ENCODE measurements at places on chromosomes 16 and 17.
A peak's percentile ranks its signal among the peaks of the same experiment; 100 is the strongest.

GRCh38 chr16:67563708-67564468, 1.6 kb downstream of the CTCF start:
- peak; percentile 42 for DNase-seq

GRCh38 chr16:1080801-1081733, 8.5 kb downstream of the SSTR5 start:
- no peak for DNase-seq

DNA sequence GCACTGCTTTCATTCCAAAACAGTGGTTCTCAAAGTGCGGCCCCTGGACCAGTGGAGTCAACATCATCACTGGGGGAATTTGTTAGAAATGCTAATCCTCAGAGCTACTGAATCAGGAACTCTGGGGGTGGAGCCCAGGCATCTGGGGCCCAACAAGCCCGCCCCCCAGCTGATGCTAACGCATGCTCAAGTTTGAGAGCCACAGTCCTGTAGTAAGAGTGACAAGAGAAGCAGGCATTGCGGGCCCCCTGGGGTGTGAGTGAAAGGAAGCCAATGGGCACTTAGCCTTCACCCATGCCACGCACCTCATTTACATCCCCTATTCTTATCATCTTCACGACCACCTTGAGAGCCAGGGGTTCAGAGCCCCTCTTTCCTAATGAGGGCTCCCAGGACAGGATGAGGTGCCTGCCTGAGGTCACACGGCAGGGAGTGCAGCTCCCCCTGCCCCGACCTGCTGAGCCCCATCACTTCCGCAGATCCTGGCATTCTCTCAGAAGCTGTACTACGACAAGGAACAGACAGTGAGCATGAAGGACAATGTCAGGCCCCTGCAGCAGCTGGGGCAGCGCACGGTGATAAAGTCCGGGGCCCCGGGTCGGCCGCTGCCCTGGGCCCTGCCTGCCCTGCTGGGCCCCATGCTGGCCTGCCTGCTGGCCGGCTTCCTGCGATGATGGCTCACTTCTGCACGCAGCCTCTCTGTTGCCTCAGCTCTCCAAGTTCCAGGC, 9.1 kb downstream of the CA4 start:
- DNase-seq, result no peak

DNA sequence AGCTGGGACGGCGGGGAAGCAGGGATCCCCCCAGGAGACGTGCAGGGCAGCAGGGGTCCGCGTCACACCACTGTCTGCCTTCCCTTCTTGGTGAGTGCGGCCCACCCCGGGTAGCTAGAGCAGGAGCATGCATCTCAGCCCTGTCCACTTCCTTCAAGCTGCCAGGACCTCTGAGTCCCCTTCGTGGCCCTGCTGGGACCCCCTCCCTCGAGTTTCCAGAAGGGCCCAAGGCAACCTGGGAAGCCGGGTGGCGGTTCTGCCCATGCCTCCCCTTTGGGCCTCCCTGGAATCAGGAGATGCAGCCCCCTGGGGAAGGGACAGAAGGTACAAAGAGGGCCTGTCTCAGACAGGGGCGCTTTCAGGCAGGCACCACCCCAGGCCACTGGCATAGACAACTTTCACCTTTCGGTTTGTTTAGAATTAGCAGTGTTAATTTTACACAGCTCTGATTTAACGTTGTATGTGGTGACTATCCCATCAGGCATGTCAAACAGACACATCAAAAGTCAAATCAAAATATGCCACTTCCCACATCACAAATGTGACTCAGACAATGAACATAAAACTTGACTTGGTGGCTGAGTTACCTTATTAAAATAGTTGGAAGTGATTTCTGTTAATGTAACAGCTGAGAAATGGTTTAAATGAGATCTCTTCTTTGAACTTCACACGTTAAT, 94.5 kb upstream of the METRNL start:
- no peak for DNase-seq

DNA sequence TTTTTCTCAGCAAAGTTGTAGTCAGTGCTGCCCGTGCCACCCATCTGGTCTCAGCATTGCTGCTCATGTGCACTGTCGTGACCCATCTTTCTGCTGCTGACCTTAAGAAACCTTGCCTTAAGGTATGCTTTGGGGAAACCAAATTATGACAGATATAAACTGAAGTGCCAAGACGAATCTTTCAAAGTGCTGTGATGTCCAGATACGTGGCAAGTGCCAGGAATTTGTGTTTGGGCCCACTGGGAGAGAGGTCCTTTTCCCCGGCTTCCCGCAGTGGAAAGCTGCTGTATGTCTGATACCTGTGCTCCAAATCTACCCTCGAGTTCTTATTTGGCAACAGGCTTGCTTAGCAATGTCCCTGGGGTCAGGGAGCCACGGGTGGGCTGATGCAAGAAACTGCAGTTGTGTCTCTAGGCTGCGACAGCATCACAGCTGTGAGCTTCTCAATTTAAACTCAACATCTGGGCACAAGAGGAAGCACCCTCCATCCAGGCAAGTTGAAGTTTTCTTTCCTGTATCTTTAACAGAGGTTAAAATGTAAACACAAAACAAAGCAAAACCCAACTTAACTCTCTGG, 30.3 kb upstream of the TOX3 start:
- no peak for DNase-seq

GRCh38 chr16:23827057-23827456, 8.7 kb upstream of the PRKCB start:
- DNase-seq, result no peak

DNA sequence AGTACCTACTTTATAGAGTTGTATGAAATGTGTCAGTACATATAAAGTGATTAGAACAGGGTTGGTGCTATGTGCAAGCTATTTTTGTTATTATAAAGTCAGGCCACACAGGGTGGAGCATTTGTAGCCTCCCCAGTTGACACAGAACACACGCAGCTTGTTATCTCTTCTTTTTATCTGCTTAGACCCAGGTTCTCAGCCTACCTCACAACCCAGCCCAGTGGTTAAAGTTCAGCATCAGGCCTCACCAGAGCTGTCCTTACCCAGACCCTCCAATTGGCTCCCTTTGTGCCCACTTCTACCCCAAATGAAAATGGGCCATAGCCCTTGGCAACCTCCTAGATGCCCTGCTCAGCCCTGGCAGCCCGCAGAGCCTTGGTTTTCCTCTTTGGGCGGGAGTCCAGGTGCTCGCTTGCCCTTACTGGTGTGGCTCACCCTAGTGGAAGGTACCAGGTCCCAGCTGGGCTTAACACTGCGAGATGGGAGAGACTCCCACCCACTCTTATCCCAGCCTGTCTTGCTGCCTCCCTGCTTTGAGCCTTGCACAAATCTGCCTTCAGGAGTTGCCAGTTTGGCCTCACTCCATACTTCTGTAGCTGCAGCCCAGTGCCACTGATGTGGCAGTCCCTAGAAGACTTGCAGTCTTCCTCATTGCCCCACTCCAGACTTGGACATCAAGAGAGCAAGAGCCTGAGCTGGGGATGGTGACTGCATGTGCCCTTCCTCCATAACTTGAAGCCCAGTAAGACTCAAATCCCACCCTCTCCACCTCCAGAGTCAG, 1.1 kb upstream of the PIGS start:
- DNase-seq, result peak; percentile 16

DNA sequence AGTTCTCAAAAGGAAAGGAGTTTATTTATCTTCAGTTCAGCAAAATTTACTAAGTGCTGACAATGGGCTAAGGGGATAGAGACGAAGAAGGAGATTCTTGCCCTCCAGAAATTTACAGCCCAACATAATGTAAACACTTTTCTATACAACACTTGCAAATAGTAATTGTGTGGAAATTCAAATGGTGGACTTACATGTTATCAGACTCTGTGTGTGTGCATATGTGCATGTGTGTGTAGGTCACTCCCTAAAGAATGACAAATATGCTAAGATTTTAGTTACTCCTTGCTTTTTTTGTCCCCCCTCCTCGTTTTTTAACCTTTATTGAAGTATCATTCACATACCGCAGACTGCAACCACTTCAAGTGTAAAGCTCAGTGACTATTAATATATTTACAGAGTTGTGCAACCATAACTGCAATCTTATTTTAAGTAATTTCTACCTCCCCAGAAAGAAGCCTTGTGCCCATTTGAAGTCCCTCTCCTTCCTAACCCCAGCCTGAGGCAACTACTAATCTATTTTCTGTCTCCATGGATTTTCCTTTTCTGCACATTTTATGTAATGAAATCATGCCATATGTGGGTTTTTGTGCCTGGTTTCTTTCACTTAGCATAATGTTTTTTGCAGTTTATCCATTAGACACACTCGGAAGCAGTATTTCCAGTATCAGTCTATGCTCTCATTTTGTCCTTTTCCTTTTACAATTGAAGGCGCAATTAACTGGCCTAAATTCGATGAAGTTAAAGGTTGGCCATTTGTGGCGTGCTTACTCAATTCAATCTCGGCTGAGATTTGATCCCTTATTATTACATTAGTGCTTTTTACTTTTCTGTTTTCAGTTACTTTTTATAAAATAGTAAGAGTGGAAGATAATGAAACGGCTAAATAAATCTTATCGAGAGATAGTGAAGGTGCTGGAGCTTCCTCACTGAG, 318.4 kb downstream of the HAPSTR1 start:
- DNase-seq, result no peak

DNA sequence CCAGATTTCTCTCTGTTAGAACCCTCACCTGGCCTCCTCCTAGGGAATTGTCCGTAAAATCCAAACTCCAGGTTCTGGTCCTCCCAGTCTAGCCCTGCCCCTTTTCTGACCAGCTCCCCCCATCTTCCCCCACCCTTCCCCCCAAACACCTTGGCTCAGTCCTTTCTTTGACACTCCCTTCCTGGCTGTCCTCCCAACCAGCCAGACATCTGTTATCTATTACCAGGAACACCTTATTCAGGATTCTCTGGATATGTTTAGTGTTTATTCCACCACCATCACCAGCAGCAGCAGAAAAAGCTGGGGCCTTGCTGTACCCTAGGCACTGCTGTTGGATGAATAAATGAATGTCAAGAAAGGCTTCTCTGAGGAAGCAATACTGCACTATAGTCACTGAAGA, 4.0 kb upstream of the CMTM3 start:
- no peak for DNase-seq

DNA sequence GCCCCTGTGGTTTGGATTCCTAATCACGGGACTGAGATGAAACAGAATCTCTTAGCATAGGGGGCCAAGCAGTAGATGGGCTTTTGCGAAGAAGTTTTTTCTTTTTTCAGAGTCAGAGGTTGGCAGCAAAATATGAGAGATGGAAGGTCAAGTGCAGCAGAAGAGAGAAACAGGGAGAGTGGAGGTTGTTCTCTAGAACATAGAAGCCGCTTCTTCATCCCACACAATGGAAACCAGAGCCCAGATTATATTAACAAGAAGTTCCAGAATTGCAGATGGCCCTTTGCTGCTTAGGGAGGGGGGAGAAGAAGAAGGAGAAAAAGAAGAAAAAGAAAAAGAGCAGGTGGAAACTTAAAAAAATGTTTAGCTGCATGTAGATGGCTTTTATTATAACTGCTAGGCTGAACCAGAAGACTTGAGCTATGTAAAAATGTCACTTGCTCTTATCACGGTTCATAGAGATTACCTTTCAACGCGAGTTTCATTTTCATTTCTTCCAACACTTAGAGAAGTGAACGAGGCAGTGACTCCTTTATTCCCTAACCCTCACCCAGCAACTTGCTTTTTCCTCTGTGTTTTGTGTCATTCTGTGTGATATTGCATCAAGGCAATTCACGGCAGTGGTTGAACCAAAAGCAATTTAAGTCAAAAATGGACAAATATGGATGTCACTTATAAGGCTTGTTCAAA, 737.5 kb downstream of the WWOX start:
- peak; percentile 1 for DNase-seq

DNA sequence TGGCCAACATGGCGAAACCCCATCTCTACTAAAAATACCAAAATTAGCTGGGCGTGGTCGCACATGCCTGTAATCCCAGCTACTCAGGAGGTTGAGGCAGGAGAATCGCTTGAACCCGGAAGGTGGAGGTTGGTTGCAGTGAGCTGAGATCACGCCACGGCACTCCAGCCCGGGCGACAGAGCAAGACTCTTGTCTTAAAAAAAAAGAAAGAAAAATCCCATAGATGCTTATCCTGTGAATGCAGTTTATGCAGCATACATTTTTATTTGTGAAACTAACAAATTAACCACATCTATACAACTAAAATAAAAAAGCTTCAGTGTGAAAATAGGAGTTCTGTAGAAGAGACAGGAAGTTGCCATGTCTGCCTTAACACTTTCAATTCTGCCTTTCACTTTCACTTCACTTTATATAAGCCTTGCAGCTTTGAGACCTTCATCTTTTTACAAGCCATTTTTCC, 7.1 kb downstream of the IGSF6 start:
- peak; percentile 66 for DNase-seq

- peak; percentile 42 for DNase-seq
These were observed 2.4 kb upstream of the TACO1 start for GRCh38 chr17:63598281-63598680.

DNA sequence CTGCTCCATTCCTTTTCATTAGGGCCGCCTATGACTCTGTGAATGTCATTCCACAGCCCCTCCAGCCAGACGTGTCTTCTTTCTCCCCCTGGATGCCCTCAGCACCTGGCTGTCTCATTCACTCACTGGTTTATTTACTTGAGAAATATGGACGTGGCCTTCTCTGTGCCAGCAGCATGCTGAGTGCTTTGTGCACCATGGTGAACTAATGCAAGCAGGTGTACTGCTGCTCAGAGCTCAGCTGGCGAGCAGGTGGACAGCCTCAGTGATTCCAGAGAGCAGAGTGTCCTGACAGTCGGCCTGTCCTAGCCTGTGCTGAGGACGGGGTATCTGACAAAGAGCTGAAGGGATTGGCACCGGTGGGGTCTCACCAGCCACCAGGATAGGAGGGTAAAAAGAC, 96.7 kb downstream of the GNAO1 start:
- DNase-seq, result no peak

DNA sequence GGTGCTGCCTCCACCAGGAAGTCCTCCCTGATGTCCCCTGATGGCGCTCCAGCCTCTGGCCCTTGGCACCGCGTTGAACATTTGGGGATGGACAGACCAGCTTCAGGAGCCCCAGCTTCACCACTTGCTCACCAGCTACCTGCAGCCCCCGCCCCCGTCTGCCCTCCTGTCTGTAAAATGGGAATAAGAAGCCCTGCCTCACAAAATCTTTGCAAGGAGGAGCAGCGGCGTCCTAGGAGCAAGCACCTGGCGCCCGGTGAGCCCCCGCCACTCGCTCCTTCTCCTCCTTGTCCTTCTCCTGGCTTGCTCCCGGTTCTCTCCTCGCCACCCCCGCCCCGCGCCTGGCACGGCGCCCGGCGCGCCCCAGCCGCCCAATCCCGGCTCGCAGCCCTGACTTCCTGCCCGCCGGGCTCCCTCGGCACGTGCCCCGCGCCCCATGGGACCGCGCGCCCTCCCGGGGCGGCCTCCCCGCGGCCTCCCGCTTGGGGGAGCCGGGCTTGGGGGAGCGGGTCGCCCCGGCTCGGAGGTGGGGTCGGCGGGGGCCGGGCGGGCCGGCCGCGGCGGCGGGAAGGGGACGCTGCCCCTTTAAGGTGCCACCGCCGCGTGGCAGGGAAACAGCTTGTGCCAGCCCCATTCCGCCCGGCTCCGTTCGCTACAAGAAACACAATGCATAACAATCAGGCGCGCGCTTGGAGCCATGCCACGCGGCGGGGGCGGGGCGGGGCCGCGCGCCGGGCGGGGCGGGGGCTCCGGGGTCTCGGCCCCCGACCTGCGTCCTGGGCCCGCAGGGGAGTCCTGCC, 9.1 kb upstream of the PPP1R1B start:
- DNase-seq, result peak; percentile 62

- no peak for DNase-seq
These were observed 7.3 kb upstream of the TEDC2 start for GRCh38 chr16:2452650-2453049.
